ENCODE measurements at places on chromosomes 2 and 18.

GRCh38 chr2:146659976-146660375 is 1184.9 kb upstream of the ACVR2A start:
- no peak for DNase-seq

GRCh38 chr2:11212645-11213044 is 57.4 kb downstream of the SLC66A3 start:
- DNase-seq = no peak

DNA sequence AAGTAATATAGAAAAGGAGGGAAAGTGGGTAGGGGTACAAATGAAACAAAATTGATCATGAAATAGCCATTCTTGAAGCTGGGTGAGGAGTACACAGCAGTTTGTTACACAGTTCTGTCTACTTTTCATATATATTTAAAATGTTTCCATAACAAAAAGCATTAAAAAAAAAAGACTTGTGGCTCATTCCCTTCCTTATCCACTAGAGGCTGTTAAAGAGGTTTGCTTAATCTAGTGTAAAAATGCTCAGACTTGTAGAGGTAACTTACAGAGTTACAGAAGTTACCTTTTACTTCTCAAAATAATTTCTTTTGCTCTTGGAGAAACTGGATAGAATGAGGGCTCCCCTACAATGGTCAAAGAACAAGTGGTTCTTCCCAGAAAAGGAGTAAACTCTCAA is 8.1 kb upstream of the WIPF1 start:
- no peak for DNase-seq

- DNase-seq = no peak
Observed at GRCh38 chr18:45408218-45408617, 207.1 kb upstream of the SLC14A2 start.

DNA sequence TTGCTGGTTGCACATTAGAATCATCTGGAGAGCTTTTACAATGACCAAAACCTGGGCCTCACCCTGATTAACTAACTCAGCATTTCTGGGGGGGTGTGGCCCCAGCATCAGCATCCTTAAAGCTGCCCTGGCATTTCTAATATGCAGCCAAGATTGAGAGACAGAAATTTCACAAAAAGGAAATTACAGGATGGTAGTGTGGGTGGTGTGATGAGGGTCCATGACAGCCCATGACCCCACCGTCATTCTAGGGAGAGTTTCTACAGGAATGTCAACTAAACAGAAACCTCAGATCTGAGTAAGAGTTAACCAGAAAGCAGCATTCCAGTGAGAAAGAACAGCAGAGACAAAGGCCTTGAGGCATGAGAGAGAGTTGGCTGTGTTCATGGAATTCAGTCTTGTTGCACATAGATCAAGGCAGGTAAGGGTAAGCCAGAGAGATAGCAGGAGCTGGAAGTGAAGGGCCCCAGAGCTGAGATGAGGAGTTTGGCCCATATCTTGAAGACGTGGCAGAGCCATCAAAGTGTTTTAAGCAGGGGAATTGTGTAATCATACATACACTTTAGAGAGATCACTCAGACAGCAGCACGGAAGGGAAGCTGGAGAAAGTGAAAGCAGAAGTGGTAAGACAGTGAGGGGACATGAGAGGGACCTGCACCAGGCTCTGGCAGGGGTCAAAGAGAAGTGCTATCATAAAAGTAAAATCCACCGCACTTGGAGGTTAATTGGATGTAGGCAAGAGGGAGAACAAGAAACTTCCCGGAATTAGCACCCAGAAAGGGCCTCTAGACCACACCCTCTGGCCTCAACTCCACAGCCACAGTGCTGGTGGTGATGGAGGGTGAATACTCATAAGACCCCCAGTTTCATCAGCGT is 7.8 kb upstream of the TRABD2A start:
- no peak for DNase-seq

DNA sequence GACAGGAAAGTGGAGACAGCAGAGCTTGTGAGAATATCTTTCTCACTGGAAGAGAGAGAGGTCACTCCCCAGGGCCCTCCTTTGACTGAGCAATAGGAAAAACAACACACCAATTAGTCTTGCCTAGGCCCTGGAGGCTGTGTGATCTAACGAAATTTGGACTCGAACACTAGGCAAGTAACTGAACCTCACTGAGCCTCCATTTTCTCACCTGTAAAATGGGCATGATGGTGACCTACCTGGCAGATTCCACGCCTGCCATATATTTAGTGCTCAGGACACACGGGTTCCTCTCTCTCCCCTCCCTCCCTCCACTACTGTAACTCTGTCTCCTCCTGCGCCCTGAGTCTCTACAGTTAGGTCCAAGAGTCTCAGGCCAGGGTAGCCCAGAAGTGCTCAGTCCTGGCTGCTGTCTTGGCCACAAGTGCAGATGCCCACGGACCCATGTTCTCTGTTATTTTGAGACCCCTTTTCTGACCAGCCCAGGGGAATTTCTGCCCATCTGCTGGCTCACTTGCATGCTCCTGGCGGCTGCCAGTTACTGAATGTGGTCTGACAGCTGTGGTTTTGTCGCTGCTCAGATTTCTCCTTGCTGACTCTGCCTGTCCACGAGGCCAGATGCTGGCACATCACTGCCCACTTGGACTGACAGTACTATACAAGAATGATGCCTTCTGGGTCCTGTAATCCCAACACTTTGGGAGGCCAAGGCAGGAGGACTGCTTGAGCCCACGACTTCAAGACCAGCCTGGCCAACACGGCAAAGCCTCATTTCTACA is 9.6 kb upstream of the GIGYF2 start:
- no peak for DNase-seq

DNA sequence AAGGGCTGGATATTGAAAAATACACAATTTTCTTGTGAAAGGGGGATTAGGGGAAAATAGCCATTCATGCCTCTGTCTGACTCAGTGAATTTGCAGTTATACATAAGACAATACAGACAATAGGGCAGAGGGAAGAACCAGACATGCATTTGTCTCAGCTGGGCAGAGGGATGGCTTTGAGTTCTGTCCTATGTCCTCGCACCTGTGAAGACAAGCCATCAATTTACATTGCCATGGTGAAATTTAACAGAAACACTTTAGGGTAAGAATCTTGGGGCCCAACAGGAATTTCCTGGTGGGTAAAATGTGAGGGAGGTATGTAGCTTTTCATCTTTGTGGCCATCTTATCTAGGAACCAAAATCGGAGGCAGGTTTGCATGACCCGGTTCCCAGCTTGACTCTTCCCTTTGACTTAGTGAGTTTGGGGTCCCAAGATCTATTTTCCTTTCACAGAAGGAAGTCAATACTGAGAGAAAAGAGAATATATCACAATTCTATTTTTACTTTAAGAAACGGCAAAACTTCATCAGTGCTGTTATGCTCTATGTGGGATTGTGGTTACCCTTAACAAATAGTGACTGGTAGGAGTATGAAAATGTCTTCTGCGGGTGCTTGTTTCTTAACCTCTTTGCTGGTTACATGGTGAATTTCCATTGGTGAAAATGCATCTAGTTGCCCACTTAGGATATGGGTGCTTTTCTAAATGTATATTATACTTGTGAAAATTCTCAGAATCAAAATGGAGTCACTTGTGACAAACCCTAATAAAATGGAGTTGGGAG is 221.8 kb downstream of the SPP2 start:
- no peak for DNase-seq

DNA sequence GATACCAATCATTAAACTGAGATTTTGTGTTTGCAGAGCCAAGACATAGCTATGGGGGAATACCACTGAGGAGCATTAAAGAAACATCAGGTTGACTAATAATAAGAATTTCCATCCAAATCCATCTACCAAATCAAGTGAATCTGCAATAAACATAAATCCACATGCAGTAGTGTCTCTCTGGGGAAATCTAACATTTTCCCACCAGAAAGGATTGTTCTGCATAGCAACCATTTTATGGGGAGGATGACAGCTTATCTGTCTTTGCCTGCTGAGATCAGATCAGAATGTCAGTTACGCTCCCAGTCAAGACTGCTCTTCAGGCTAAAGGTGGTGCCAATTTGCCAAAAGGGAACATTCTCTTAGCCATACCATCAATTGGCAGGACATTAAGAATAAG is 1098.9 kb upstream of the CHAC2 start:
- no peak for DNase-seq

DNA sequence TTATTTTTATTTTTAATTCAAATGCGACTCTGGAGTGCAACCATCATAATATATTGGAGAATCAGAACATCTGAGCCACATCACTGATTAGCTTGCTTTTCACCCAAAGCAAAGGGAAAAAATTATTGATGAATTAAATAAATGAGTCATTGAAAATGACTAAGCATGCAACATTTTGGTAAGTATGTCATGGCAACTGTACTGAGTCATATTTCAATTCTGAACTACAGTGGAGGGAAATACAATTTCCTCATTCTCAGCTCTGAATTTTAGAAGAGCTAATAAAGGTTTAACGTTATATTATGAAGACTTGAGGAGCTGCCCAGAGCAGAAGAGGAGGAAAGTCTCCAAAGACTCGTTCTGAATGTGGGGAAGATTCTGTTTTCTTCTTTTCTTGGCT is 89.6 kb upstream of the CCDC68 start:
- DNase-seq = no peak

DNA sequence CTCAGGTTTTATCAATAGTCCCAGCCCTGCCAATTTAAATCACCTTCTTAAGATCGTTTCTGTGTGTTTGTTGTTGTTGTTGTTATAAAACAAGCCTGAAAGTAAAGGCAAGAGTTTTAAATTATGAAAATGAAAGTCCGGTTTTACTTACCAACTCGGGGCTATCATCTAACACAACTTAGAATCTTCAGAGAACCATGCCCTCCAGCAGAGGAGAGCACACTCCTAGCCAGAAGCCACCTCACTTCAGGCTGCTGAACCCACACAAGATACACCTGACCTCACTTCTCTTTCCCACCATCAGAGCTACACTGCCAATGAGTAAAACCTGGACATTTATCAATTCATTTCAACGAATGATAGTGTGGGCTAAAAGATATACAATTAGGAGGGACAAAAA is 335.2 kb downstream of the IRS1 start:
- no peak for DNase-seq

DNA sequence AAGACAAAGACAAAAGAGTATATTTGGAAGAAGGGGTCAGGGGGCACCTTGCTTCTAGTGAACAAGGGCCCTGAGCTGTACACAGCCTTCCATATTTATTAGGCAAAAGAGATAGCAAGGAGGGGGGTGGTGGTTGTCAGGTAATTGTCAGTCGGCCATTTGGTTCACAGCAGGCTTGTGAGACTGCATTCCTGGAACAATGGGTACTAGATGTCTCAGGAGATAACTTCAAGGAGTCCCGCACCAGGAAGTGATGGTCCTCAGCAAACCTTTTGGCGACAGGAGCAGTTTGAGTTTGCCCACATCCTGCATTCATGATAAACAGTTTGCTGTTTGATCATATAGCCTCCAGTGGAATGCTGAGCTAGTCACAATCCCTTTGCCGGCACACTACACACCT is 376.4 kb upstream of the RAB12 start:
- no peak for DNase-seq

- peak; percentile 59 for DNase-seq
Observed at GRCh38 chr2:206981739-206982340, 42.5 kb downstream of the CPO start.

GRCh38 chr2:215949991-215950404 is 63.4 kb downstream of the MREG start:
- no peak for DNase-seq

- no peak for DNase-seq
Observed at GRCh38 chr2:9377461-9378097, 45.7 kb downstream of the ITGB1BP1 start.

Measured in renal cortex interstitium (tissue), 15 donors.